Left ventricle myocardium inferior (tissue), 1 donor: ENCODE measurements at places on chromosomes 1 and 21.

DNA sequence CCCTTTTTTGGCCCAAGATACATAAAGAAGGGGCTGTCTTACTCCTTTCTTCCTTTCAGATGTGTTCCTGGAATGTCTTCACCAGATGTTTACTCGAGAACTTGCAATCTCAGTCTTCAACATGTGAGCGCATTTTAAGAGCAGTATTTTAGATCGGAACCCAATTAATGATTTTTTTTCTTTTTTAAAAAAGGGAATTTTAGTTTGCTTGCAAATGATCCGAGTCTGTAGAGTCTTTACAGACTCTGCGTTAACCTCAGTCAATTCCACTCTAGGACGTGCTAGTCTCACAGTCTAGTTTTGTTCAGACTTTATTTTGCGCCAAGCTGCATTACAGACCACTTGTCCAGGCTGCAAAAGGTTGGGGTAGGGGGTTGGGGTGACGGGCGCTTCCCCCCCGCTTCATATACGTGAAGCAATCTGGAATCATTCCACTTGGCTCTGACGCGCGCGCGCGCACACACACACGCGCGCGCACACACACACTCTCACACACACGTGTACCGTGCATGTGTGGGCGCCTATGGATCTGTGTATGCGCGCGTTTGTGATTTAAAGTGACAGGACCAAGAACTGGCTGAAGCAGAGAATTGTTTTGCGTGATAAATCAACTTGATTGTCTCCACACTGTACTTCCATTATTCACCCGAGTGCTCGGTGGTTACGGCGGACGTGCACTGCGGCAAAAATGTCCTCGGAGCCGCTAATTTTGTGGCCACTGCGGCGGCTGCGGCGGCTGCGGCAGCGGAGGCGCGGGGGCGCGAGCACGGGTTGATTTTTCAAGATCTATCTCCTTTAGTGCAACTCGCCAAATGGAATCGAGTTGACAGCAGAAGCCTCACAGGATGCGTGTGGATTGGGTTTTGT lies 25.6 kb upstream of the NFIA start:
- H3K4me1 ChIP-seq: peaks cover 59% of the 10 kb centered on the region
- DNase-seq: peak; percentile 65
- H3K27ac ChIP-seq: peak overlapping the region; percentile 100
- H3K36me3 ChIP-seq: no peaks in the 10 kb centered on the region
- H3K27me3 ChIP-seq: no peaks in the 10 kb centered on the region
- peak overlapping the region; percentile 77 for H3K4me3 ChIP-seq

GRCh38 chr1:203671047-203671446 lies 44.4 kb downstream of the ATP2B4 start:
- DNase-seq: no peak
- H3K27me3 ChIP-seq: no peaks in the 10 kb centered on the region
- H3K36me3 ChIP-seq: no peaks in the 10 kb centered on the region
- H3K4me1 ChIP-seq: peaks cover 99% of the 10 kb centered on the region
- no peak overlapping the region for H3K4me3 ChIP-seq

- no peak overlapping the region for H3K27ac ChIP-seq
- H3K27me3 ChIP-seq: no peaks in the 10 kb centered on the region
- peaks cover 27% of the 10 kb centered on the region for H3K4me1 ChIP-seq
- no peak for DNase-seq
Observed at GRCh38 chr1:15023205-15023604, 130.3 kb upstream of the TMEM51 start.

- H3K27me3 ChIP-seq: no peaks in the 10 kb centered on the region
- H3K36me3 ChIP-seq: no peaks in the 10 kb centered on the region
- DNase-seq: no peak
- H3K27ac ChIP-seq: no peak overlapping the region
- peaks cover 74% of the 10 kb centered on the region for H3K4me1 ChIP-seq
Observed at GRCh38 chr1:164756741-164757140, 197.8 kb downstream of the PBX1 start.

GRCh38 chr1:247494767-247495166 lies 36.9 kb upstream of the OR2B11 start:
- DNase-seq: no peak
- no peak overlapping the region for H3K4me3 ChIP-seq
- no peaks in the 10 kb centered on the region for H3K4me1 ChIP-seq
- H3K27me3 ChIP-seq: peaks cover 50% of the 10 kb centered on the region
- no peaks in the 10 kb centered on the region for H3K36me3 ChIP-seq
- H3K27ac ChIP-seq: no peak overlapping the region

GRCh38 chr1:223708651-223709268 lies 3.6 kb upstream of the CAPN2 start:
- peak overlapping the region; percentile 86 for H3K27ac ChIP-seq
- H3K27me3 ChIP-seq: no peaks in the 10 kb centered on the region
- H3K4me1 ChIP-seq: peaks cover 83% of the 10 kb centered on the region
- DNase-seq: no peak

DNA sequence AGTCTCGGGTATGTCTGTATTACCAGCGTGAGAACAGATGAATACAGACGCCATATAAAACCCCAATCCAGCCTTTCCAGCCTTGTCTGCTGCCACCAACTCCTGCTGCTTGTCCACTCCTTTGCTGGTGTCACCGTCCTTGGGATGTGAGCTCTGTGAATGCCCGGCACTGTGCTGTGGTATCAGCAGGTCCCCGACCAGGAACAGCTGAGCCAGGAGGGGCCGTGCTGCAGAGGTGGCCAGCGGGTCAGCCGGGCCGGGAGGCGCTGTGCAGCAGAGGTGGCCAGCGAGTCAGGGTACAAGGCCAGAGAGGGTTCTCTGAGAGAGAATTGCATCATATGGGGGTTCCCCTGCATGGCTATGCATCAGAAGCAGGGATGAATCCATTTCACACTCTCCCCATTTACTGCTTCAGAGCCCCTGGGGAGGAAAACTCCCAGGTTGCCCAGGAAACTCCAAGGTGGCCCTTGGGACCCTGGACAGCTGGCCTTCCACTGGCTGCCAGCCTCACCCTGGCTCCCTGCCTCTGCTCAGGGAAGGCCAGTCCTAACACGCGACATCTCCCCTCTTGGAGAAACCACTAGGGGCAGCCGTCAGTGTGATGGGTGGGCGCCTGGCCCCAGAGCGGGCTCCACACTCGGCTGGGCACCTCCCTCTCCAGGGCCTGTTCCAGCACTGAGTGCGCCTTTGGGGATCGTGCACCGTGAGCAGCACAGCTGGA lies 122.4 kb upstream of the COL6A1 start:
- H3K4me3 ChIP-seq: no peak overlapping the region
- no peaks in the 10 kb centered on the region for H3K36me3 ChIP-seq
- H3K4me1 ChIP-seq: no peaks in the 10 kb centered on the region

DNA sequence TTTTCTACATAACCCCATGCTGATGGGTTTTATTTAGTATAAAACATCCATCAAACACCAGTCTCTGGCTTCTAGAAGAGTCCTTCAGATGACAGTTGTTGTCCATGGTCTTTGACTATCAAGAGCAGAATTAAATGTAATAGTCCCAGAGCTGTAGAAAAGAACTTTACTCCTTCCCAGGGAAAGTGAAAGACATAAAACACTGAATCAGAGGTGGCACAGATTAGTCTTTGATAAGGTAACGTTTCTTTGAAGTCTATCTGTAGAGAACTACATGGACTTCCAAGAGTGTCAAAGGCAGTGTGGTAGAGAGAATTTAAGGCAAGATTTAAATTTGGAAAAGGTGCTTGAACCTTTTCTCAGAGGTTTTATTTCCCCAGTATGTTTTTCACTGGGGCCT lies 21.9 kb downstream of the SYNC start:
- peak overlapping the region; percentile 58 for H3K27ac ChIP-seq
- no peak for DNase-seq
- no peak overlapping the region for H3K4me3 ChIP-seq
- H3K27me3 ChIP-seq: no peaks in the 10 kb centered on the region
- H3K4me1 ChIP-seq: peaks cover 41% of the 10 kb centered on the region

GRCh38 chr1:59136541-59137275 lies 160.2 kb upstream of the FGGY start:
- peaks cover 47% of the 10 kb centered on the region for H3K4me1 ChIP-seq
- H3K4me3 ChIP-seq: no peak overlapping the region
- H3K27ac ChIP-seq: no peak overlapping the region
- DNase-seq: no peak
- no peaks in the 10 kb centered on the region for H3K27me3 ChIP-seq
- H3K36me3 ChIP-seq: no peaks in the 10 kb centered on the region

DNA sequence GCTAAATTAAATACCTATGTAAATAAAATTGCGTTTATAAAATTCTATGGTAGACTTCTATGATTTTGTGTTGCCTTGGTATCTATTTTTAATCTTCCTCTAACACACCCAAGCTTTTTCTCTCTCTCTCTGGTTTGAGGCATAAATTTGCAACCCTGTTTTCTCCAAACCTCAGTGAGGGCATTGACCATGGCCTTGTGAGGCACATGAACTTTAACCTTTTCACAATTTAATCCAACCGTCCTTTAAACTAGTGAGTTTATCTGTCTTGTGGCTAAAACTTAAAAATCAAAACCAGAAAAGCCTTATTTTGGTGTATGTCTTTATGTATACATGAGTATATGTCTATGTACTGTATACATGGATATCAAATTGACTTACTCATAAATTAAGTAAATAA lies 746.6 kb upstream of the B3GALT2 start:
- no peaks in the 10 kb centered on the region for H3K27me3 ChIP-seq
- no peaks in the 10 kb centered on the region for H3K4me1 ChIP-seq
- H3K4me3 ChIP-seq: no peak overlapping the region
- no peaks in the 10 kb centered on the region for H3K36me3 ChIP-seq

- DNase-seq: no peak
- H3K27me3 ChIP-seq: peaks cover 100% of the 10 kb centered on the region
- H3K27ac ChIP-seq: no peak overlapping the region
- no peaks in the 10 kb centered on the region for H3K36me3 ChIP-seq
- H3K4me1 ChIP-seq: peaks cover 10% of the 10 kb centered on the region
- H3K4me3 ChIP-seq: peak overlapping the region; percentile 32
Observed at GRCh38 chr1:156845055-156845952, 13.6 kb downstream of the INSRR start.

GRCh38 chr1:85462931-85463649 lies 1.9 kb downstream of the DDAH1 start:
- H3K27ac ChIP-seq: no peak overlapping the region
- no peaks in the 10 kb centered on the region for H3K36me3 ChIP-seq
- H3K4me1 ChIP-seq: peaks cover 27% of the 10 kb centered on the region
- no peaks in the 10 kb centered on the region for H3K27me3 ChIP-seq
- no peak overlapping the region for H3K4me3 ChIP-seq

DNA sequence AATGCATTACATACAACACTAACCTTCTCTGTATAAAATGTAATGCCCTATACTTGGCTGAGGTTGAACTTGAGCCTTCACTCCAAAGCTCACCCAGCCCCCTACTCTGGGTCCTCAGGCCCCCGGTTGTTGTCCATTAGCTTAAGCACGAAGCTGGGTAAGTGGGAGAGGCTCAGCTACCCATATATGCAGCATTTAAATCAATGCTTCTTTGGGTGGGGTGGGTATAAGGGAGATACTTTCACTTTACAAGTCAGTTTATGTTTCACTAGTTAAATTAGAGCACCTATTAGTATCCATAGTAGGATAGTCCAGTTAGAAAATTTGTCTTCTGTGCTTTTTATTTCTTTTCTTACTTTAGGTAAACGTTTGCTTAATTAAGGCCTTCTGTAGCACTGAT lies 151.4 kb downstream of the LMX1A start:
- no peak overlapping the region for H3K27ac ChIP-seq
- no peaks in the 10 kb centered on the region for H3K36me3 ChIP-seq
- H3K27me3 ChIP-seq: peaks cover 7% of the 10 kb centered on the region
- no peaks in the 10 kb centered on the region for H3K4me1 ChIP-seq

- peak within 1 kb of the TSS; percentile 79 for H3K4me3 ChIP-seq
- DNase-seq: peak; percentile 97
- H3K4me1 ChIP-seq: peaks cover 56% of the 10 kb centered on the region
- no peaks in the 10 kb centered on the region for H3K36me3 ChIP-seq
Observed at GRCh38 chr21:37366482-37367316, at the start of gene DYRK1A. TSS of gene DYRK1A (plus strand) at chr21:37366773. CDS start at chr21:37420375, 53,602 bp downstream.
